ENCODE measurements at places on chromosomes 12 and 14. TPM values are rescaled to one million over a fixed set of nuclear protein-coding genes. Genes with fewer than 3 reads are reported as not detected.

DNA sequence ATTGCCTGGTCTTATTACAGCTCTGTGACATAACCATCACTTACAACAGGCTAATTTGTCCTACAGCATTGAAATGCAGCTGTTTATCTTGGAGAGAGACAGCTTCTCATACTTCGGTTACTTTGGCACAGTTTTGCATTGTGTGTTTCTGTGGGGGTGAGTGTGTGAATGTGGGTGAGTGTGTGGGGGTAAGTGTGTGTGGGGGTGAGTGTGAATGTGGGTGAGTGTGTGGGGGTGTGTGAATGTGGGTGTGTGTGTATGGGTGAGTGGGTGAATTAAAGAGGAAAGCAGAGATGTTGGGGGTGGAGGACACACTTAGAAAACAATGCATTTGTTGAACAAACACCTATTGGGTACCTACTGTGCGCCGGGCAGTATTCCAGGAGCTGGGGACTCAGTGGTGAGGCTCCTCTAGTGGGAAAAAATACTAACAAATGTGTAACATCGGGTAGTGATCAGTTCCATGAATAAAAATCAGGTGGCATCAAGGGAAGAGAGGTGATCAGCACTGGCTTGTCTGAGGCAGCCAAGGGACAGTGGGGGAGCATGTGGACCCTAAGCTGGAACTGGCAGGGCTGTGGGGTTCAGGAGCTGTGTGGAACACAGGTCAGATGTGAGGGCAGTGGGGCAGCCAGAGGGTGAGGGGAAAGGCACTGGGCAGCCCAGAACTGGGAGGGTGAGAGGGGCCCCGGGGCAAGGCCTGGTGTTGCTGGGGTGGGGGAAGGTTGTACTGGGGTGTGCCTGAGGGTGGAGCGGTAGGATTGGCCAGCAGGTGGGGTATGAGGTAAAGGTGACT, 44.1 kb upstream of the AMN start:
- peaks cover 40% of the 10 kb centered on the region for H3K36me3 ChIP-seq
- no peak overlapping the region for H3K27ac ChIP-seq
- DNase-seq: no peak
- H3K4me3 ChIP-seq: no peak overlapping the region
- no peaks in the 10 kb centered on the region for H3K27me3 ChIP-seq

GRCh38 chr12:47360093-47360480, 280.3 kb upstream of the AMIGO2 start:
- H3K36me3 ChIP-seq: no peaks in the 10 kb centered on the region
- no peak overlapping the region for H3K27ac ChIP-seq
- no peaks in the 10 kb centered on the region for H3K27me3 ChIP-seq
- H3K4me3 ChIP-seq: no peak overlapping the region
- no peaks in the 10 kb centered on the region for H3K4me1 ChIP-seq

DNA sequence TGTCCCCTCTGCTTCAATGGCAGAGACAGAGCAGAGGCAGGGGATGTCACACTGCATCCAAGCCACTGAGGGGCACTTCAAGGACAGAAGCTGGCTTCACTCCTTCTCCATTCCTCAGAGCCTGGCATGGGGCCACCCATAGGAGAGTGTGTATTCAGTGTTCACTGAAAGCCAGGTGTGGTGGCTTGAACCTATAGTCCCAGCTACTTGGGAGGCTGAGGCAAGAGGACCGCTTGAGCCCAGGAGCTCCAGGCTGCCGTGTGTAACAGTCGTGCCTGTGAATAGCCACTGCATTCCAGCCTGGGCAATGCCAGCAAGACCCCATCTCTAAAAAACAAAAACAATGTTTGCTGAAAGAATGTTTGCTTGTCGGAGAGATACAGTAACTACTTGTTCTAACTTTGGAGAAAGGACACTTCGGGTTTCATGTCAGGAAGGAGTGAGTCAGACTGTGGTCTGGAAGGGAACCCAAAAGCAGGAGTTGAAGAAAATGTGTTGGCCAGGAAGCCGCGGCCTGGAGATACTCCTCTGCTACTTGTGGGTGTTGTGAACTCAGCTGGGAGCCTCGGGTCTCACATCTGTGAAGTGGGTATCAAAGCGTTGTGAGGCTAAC, 43.4 kb downstream of the ELK3 start:
- peaks cover 91% of the 10 kb centered on the region for H3K4me1 ChIP-seq
- no peaks in the 10 kb centered on the region for H3K27me3 ChIP-seq
- H3K36me3 ChIP-seq: no peaks in the 10 kb centered on the region
- H3K4me3 ChIP-seq: no peak overlapping the region
- H3K27ac ChIP-seq: peak overlapping the region; percentile 47

GRCh38 chr14:64212666-64213065, 81.5 kb downstream of the ESR2 start:
- DNase-seq: no peak
- peaks cover 15% of the 10 kb centered on the region for H3K4me1 ChIP-seq
- no peaks in the 10 kb centered on the region for H3K27me3 ChIP-seq

- H3K27me3 ChIP-seq: peaks cover 5% of the 10 kb centered on the region
- no peaks in the 10 kb centered on the region for H3K4me1 ChIP-seq
- no peak overlapping the region for H3K4me3 ChIP-seq
- no peak overlapping the region for H3K27ac ChIP-seq
- no peaks in the 10 kb centered on the region for H3K36me3 ChIP-seq
Measured at GRCh38 chr12:105461271-105461943, 130.9 kb downstream of the C12orf75 start.

GRCh38 chr12:13376610-13377373, 180.3 kb downstream of the EMP1 start:
- peak; percentile 65 for DNase-seq
- H3K4me3 ChIP-seq: no peak overlapping the region
- H3K27me3 ChIP-seq: no peaks in the 10 kb centered on the region
- H3K27ac ChIP-seq: peak overlapping the region; percentile 58
- H3K4me1 ChIP-seq: peaks cover 17% of the 10 kb centered on the region

DNA sequence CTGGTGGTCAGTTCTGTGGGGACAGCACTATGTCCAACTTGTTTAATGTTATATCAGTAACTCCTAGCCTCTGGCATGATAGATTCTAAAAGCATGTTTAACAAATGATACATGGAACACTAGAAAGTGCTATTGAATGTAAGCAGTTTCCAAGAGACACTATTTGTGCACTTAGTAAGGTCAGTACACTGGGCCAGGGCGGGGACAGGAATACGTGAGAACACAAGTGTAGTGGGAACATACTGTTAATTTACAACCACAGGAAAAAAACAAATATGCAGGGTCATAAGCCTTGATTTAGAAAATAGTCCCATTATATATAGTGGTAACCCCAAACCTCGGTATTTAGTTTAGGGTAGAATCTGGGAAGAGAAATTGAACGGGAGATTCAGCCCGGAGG, 88.9 kb upstream of the SLC38A2 start:
- H3K27me3 ChIP-seq: no peaks in the 10 kb centered on the region
- no peaks in the 10 kb centered on the region for H3K36me3 ChIP-seq

- H3K27ac ChIP-seq: no peak overlapping the region
- no peak for DNase-seq
- no peaks in the 10 kb centered on the region for H3K27me3 ChIP-seq
- no peaks in the 10 kb centered on the region for H3K4me1 ChIP-seq
- no peak overlapping the region for H3K4me3 ChIP-seq
Measured at GRCh38 chr12:69694123-69694522, 5.0 kb downstream of the BEST3 start.

- H3K4me3 ChIP-seq: no peak overlapping the region
- no peak overlapping the region for H3K27ac ChIP-seq
- DNase-seq: no peak
- H3K27me3 ChIP-seq: no peaks in the 10 kb centered on the region
- no peaks in the 10 kb centered on the region for H3K36me3 ChIP-seq
Measured at GRCh38 chr14:61332658-61333029, 11.3 kb downstream of the PRKCH start.

DNA sequence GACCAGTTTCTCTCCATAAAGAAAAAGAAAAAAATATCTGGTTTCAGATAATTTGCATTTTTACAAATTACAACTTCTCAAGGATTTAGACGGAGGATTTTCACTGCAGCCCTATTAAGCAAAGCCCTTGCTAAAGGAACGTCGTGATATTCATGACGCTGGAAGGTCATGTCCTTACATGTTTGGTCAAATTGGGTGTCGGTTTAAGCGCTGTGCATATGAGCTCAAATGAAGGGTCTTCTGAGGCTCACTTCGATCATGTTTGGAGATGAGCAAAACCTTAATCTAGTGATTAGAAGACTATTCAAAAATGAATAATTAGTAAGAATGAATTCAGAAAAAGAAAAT, 67.3 kb upstream of the USP15 start:
- H3K27me3 ChIP-seq: peaks cover 13% of the 10 kb centered on the region
- DNase-seq: no peak
- no peaks in the 10 kb centered on the region for H3K36me3 ChIP-seq

DNA sequence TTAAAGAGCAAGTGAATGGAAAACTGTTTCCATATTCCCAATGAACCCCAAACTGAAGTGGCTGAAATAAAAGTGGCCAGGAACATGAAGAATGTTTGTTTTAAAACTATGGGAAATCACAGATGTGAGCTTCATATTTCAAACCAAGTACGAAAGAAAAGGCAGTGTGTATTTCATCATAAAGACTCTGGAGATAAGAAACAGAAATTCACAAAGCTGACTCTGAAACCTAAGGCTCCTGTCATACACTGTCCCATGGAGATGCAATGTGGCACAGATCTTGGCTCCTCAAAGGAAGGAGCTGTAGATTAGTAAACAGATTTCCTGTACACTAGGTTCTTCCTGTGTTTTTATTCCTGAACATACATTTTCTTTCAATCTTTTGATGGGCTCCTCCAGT, 304.4 kb downstream of the MED13L start:
- peaks cover 90% of the 10 kb centered on the region for H3K36me3 ChIP-seq
- H3K4me1 ChIP-seq: no peaks in the 10 kb centered on the region

- no peaks in the 10 kb centered on the region for H3K4me1 ChIP-seq
- no peak for DNase-seq
- H3K27ac ChIP-seq: no peak overlapping the region
- H3K36me3 ChIP-seq: no peaks in the 10 kb centered on the region
- no peak overlapping the region for H3K4me3 ChIP-seq
Measured at GRCh38 chr12:62738616-62739015, 196.3 kb downstream of the PPM1H start.

GRCh38 chr12:119245904-119246494, 67.3 kb downstream of the HSPB8 start:
- no peak for DNase-seq
- H3K27ac ChIP-seq: no peak overlapping the region
- H3K36me3 ChIP-seq: no peaks in the 10 kb centered on the region
- H3K4me1 ChIP-seq: peaks cover 6% of the 10 kb centered on the region

- DNase-seq: no peak
- H3K4me3 ChIP-seq: peak overlapping the region; percentile 34
- H3K27me3 ChIP-seq: no peaks in the 10 kb centered on the region
- no peak overlapping the region for H3K27ac ChIP-seq
- peaks cover 20% of the 10 kb centered on the region for H3K4me1 ChIP-seq
Measured at GRCh38 chr14:90816681-90817436, 629 bp upstream of the TTC7B start.

DNA sequence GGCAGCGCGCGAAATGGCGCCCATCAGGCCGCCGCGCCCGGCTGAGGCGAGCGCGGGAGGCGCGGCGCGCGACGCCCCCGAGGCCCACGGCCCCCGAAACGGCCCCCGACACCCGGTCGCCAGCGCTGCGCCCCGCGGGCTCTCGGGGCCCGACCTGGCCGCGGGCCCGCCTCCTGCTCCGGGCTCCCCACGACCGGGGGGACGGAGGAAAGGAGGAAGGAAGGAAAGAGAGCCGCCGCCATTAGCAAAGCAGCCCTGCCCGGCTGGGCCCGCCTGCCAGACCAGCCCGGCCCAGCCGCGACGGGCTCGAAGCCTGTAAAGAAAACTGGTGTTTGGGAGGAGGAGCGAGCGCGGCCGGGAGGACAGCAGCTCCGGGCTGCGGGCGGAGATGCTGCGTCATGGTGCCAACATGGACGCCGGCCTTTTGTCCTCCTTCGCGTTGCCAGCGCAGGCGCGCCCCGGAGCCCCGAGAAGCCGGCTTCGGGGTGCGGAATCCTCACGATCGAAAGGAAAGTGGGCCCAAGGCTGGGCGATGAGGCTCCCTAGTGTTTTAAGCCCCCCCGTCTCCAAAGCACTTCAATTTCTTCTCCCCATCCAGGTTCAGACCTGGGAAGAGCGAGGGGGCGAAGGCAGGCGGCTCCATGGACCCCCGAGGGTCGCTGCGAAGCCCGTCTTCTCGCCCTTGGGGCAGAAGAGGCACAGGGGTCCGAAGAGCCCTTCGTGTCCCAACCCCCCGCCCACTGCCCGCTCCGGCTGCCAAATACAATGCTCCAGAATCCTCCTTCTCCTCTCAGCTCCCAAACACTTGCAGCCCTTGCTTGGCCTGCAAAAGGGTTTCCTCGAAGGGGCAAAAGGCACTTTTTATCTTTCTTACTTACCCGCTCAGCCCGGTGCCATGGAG, 2.9 kb upstream of the SETD1B start:
- peak; percentile 83 for DNase-seq
- no peaks in the 10 kb centered on the region for H3K27me3 ChIP-seq
- H3K4me3 ChIP-seq: peak overlapping the region; percentile 85
- H3K27ac ChIP-seq: peak overlapping the region; percentile 100

- no peaks in the 10 kb centered on the region for H3K27me3 ChIP-seq
- peak; percentile 9 for DNase-seq
- H3K27ac ChIP-seq: no peak overlapping the region
- H3K4me3 ChIP-seq: no peak overlapping the region
Measured at GRCh38 chr12:28104903-28105864, 85.1 kb upstream of the CCDC91 start.

- no peak overlapping the region for H3K27ac ChIP-seq
- H3K27me3 ChIP-seq: peaks cover 1% of the 10 kb centered on the region
- no peaks in the 10 kb centered on the region for H3K36me3 ChIP-seq
- H3K4me1 ChIP-seq: no peaks in the 10 kb centered on the region
Measured at GRCh38 chr12:106750524-106750923, 24.0 kb upstream of the RIC8B start.

DNA sequence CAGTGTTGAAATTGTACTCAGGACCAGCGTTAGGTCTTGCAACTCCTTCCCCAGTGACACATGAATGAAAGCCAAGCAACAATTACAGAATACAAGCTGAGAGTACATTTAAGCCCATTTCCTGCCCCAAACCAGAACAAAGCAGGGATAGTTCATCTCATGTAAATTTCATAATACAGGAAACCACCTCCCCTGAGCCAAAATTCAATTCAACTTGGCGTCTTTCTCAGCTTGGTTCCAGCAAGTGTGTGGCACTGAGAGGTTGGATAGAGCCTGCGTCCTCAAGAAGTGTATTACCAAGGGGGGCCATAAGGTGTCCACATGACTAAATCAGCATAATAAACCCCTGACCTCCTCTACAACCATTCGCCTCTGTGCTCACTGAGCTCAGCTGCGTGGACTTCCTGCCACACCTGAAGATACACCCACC, 278.9 kb upstream of the CRY1 start:
- no peaks in the 10 kb centered on the region for H3K36me3 ChIP-seq
- H3K4me3 ChIP-seq: no peak overlapping the region
- H3K27me3 ChIP-seq: no peaks in the 10 kb centered on the region

The BDKRB2 gene
- total RNA-seq: 6.1 TPM

The FSCB gene
- not detected for total RNA-seq

The NEMF gene
- total RNA-seq: 35.7 TPM

The HHIPL1 gene
- 2.0 TPM for total RNA-seq

The KIF26A gene
- total RNA-seq: 3.0 TPM

The AMDHD1 gene
- total RNA-seq: not detected

The KRT78 gene
- total RNA-seq: not detected

The TMBIM6 gene
- 235 TPM for total RNA-seq

The E2F7 gene
- total RNA-seq: 0.58 TPM

The ENTPD5 gene
- total RNA-seq: 48.1 TPM
